ENCODE measurements at places on chromosomes 13 and 19. TPM values are rescaled to one million over a fixed set of nuclear protein-coding genes. Genes with fewer than 3 reads are reported as not detected.

- H3K4me3 ChIP-seq, result peak overlapping the region; percentile 57
- DNase-seq, result no peak
- peaks cover 4% of the 10 kb centered on the region for H3K4me1 ChIP-seq
- H3K27me3 ChIP-seq, result no peaks in the 10 kb centered on the region
- no peak overlapping the region for H3K27ac ChIP-seq
- H3K36me3 ChIP-seq, result no peaks in the 10 kb centered on the region
These were observed 9.1 kb upstream of the C19orf12 start for GRCh38 chr19:29724102-29724641.

- no peak for DNase-seq
- no peak overlapping the region for H3K27ac ChIP-seq
- no peaks in the 10 kb centered on the region for H3K36me3 ChIP-seq
- no peak overlapping the region for H3K4me3 ChIP-seq
- no peaks in the 10 kb centered on the region for H3K4me1 ChIP-seq
These were observed 68.7 kb upstream of the FLT1 start for GRCh38 chr13:28563609-28564008.

GRCh38 chr19:41552558-41552957 lies 23.4 kb upstream of the CEACAM21 start:
- no peaks in the 10 kb centered on the region for H3K36me3 ChIP-seq
- no peak for DNase-seq
- H3K4me1 ChIP-seq, result no peaks in the 10 kb centered on the region
- H3K27me3 ChIP-seq, result peaks cover under 1% of the 10 kb centered on the region
- no peak overlapping the region for H3K4me3 ChIP-seq
- no peak overlapping the region for H3K27ac ChIP-seq

Gene PLK5
- total RNA-seq, result not detected

Gene HSD17B14
- 1.2 TPM for total RNA-seq
